NCI-H2081 (cell line): ENCODE measurements at places on chromosomes 13 and 19.

- DNase-seq, result no peak
Observed at GRCh38 chr19:44598880-44599279, 14.5 kb upstream of the IGSF23 start.

- DNase-seq, result no peak
Observed at GRCh38 chr19:2732883-2733282, 6.9 kb downstream of the SLC39A3 start.

DNA sequence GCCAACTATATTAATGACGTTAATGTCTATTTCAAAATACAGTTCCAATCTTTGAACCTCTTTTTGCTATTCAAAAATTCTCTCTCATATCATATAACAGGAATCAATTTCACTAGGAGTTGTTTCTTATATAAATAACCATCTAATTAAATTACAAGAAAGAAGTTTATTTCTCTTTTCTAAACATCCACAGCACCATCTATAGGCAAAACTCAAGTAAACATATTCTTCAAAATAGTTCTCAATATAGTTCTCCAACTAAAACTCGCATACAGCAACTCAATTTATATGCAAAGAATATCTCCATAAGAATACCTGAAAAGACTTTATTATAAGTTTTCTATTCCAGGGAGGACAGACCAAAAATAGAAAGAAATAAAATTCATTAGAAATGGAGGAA, 65.6 kb downstream of the RBM26 start:
- DNase-seq, result no peak

- DNase-seq, result peak; percentile 29
Observed at GRCh38 chr13:31781064-31781463, 41.7 kb downstream of the RXFP2 start.

DNA sequence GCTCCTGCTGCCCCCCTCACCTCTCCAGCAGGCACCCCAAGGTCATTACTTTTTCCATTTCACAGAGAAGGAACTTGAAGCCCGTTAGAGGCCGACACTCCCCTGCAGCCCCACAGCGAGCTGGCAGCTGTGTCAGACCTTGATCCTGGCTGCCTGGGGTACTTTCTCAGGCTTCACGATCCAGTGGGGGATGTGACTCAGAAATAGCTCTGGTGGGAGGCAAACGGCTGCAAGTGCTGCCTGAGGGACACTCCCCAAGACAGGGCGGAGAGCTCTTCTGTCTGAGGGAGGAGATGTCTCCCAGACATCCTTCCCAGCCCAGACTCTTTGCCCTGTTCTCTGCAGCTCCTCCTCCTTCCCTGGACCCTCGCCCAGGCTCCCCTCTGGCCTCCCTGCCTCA, 4.8 kb downstream of the TSKS start:
- DNase-seq, result no peak

DNA sequence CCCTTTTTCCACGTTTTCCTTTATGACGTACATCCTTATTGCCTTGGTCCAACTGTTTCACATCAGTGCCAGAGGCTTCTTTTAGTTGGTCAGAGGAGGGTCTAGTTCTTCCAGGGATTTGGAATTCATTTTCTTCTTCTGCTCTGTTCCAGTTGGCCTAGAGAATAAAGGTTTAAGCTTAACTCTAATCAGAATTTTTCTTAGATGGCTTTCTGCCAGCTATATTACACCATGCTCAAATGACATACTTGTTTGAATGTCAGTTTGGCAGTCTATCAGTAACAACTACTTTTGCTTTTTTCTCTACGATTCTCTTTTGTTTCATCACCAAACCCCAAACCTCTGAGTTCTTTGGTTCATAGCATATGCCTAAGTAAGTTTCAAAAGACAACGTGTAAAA, 16.8 kb downstream of the SPART start:
- no peak for DNase-seq

DNA sequence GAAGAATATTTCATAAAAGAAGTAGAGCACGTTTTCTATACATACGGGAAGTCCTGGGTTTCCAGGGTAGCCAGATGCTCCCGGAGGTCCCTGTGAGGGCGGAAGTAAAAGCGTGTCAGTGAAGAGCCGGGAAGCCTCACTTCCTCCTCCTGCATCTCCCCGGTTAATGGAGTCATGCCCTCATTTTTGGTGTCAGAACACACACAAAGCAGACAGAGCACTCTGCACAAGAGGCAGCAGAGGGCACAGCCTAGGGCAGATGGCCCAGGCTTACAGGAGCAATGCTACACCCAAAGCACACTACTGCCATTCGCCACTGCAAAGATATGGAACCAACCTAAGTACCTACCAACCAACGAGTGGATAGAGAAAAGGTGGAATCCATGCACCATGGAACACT, 94.4 kb downstream of the COL4A1 start:
- no peak for DNase-seq

GRCh38 chr13:86066611-86067365, 267.6 kb upstream of the SLITRK6 start:
- no peak for DNase-seq

DNA sequence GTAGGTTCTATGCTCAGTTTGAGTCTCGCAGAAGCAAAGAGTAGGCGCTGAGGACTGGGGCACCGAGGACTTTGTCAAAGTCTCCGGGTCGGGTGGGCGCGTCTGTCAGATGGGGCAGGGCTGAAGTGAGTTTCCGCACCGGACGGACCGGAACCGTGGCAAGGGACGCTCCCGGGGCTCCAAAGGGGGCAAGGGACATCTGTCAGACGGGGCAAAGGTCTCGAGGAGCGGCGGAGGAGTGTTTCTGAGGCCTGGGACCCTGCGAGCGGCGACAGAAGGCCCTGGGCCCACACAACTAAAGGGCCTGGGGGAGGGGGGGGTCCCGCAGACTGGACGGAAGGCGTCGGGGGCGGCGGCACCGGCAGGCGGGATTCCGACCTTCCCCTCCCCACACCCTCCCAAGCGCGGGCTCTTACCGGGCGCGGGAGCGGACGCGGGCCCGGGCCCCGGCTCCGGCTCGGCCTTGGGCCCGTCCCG, 13.3 kb upstream of the AKAP8L start:
- DNase-seq, result no peak

GRCh38 chr13:76715621-76716020, 170.6 kb downstream of the KCTD12 start:
- DNase-seq, result no peak

- no peak for DNase-seq
Observed at GRCh38 chr19:41218615-41219507, at the start of gene AXL. Gene AXL (plus strand): TSS chr19:41219223. CDS start chr19:41219393, 170 bp downstream.

GRCh38 chr13:111630406-111630805, 310.0 kb downstream of the TEX29 start:
- peak; percentile 36 for DNase-seq

- DNase-seq, result no peak
Observed at GRCh38 chr13:26011996-26012821, 39.6 kb downstream of the SHISA2 start.

GRCh38 chr19:49807058-49807903, 5.8 kb downstream of the FUZ start:
- no peak for DNase-seq

- DNase-seq, result no peak
Observed at GRCh38 chr13:66665991-66666390, 564.1 kb downstream of the PCDH9 start.

DNA sequence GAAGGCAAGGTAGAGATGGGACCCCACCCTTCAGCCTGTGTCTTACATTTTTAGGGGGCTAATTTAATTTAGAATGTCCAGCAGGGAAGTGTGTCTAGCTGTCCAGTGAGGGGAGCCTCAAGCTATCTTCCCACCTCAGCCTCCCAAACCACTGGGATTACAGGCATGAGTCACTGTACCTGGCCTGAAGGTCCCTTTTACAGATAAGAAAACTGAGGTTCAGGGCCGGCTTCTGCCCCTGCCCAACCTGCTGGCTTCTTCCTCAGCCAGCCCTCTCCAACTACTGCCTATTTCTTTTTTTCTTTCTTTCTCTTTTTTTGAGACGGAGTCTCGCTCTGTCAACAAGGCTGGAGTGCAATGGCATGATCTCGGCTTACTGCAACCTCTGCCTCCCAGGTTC, 19.4 kb upstream of the HOMER3 start:
- no peak for DNase-seq

GRCh38 chr19:525857-526419, 5.6 kb upstream of the CDC34 start:
- no peak for DNase-seq

DNA sequence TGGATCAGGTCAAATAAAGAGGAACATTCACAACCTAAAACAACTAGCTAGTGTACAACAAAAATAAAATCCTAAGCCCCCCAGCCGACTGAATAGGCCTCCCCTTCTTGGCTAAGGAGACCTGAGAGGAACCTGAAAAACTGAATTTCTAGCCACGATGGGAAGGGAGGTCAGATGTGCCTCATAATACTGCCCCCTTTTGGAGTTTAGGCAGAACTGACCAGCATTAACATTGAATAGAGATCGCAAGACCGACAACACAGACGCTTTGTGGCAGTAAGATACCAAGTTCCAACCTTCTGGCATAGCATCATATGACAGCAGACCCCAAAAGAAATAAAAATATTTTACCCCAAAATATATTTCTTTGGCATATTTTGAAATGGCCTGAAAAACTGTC, 15.9 kb downstream of the CBY2 start:
- no peak for DNase-seq

GRCh38 chr19:50975766-50976165, 6.4 kb upstream of the KLK6 start:
- DNase-seq, result no peak

- peak; percentile 23 for DNase-seq
Observed at GRCh38 chr13:114130837-114131582, 1.4 kb downstream of the RASA3 start.

DNA sequence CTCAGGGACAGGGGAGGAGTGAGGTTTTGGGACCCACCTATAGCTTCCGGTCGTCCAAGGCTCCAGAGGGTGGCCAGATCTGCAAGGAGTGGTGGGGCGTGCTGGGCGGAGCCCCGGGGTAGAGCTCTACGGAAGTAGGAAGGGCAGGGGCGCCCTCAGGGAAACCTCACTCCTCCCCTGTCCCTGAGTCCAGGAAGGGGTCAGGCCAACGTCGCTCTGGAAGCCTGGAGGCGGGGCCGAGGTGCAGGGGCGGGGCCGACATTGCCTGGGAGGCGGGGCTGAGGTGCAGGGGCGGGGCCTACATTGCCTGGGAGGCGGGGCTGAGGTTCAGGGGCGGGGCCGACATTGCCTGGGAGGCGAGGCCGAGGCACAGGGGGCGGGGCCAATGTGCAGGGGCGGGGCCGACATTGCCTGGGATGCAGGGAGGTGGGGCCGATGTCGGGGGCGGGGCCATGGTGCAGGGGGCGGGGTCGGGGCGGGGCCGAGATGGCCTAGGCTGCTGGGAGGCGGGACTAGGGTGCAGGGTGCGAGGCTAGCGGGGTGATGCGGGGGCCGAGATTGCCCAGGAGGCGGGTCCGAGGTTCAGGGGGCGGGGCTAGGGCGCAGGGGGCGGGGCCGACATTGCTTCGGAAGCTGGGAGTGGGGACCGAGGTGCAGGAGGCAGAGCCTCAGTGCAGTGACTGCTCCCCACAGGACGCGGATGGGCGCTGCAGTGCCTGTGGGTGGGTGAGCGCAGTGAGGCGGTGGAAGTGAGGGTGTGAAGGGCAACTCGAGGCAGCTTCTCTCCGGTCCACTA, 4.9 kb upstream of the PALM start:
- no peak for DNase-seq

- no peak for DNase-seq
Observed at GRCh38 chr13:44347301-44347700, 26.3 kb upstream of the SERP2 start.

DNA sequence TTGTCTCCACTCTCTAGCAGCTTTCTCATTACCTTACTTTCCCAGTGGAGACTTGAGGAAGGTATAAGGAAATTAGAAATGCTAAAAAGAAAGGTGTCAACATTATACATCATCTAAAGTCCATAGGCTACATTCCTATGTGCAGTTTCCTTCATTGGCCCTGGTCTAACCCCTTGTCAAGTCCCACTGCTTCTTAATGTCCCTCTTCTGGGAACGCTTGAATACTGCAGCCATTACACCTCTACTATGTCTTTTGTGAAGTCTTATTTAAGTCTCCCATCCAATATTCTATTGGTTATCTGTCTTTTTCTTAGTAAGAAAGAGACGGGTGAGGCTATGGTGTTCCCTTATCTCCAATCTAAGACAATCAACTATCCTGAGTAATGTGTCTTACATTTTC, 332.6 kb upstream of the TMTC4 start:
- DNase-seq, result no peak

- DNase-seq, result no peak
Observed at GRCh38 chr19:2721570-2722540, 683 bp upstream of the DIRAS1 start.

- DNase-seq, result no peak
Observed at GRCh38 chr13:31038834-31039552, 106.5 kb downstream of the TEX26 start.

GRCh38 chr13:104809483-104809882, 1726.0 kb downstream of the EFNB2 start:
- DNase-seq, result no peak

- DNase-seq, result no peak
Observed at GRCh38 chr13:101576455-101576854, 124.0 kb downstream of the ITGBL1 start.

- DNase-seq, result no peak
Observed at GRCh38 chr13:29524641-29525040, 70.8 kb downstream of the SLC7A1 start.

GRCh38 chr19:55158848-55159749, 1.6 kb upstream of the TNNI3 start:
- no peak for DNase-seq

- no peak for DNase-seq
Observed at GRCh38 chr13:89749888-89750287, 1597.6 kb upstream of the MIR17HG start.

- DNase-seq, result no peak
Observed at GRCh38 chr19:31140717-31141116, 208.5 kb downstream of the TSHZ3 start.

GRCh38 chr13:52399708-52400107, 6.3 kb downstream of the THSD1 start:
- DNase-seq, result no peak

- DNase-seq, result no peak
Observed at GRCh38 chr19:10686661-10687517, 14.3 kb upstream of the QTRT1 start.

DNA sequence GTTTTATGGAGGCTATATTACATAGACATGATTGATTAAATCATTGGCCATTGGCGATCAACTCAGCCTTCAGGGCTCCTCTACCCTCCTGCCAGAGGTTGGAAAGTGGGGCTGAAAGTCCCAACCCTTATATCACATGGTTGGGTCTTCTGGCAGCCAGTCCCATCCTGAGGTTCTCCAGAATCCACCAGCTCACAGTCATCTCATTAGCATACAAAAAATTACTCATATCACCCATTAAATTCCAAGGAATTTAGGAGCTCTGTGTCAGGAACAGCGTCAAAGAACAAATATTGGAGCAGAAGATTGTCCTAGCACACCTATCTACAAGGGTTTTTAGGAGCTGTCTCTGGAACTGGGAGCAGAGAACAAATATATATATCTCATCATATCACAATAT, 39.4 kb upstream of the FARP1 start:
- DNase-seq, result no peak

DNA sequence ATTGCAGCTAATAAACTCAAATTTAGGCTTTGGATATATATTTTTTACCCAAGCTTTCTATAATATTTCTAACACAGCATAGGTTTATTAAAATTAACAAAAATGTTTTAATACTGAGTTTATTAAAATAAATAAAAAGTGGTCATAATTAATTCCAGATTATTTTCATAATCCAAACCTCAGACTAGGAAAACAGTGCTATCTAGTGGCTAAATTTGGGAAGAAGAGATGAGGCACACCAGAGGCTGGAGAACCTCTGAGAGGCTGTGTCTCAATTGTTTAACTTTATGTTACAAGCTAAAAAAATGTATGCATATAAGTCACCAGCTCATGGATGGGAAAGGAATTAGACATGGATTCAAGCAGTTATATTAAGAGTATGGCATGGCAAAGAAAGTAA, 392.5 kb downstream of the DIAPH3 start:
- no peak for DNase-seq

- no peak for DNase-seq
Observed at GRCh38 chr13:24050292-24050711, 110.2 kb upstream of the SPATA13 start.
